Hematopoietic multipotent progenitor cell (in vitro differentiated cells): ENCODE measurements at places on chromosomes 6 and 20. TPM values are rescaled to one million over a fixed set of nuclear protein-coding genes. Genes with fewer than 3 reads are reported as not detected.

Gene GPR63
- 0.54 TPM for total RNA-seq

Gene MCM9
- total RNA-seq = 14.5 TPM

Gene CGA
- not detected for total RNA-seq

Gene ATP9A
- total RNA-seq = 25.0 TPM

Gene ARMH2
- total RNA-seq = 0.54 TPM

Gene DLK2
- 0.27 TPM for total RNA-seq

Gene EEF1A2
- 0.27 TPM for total RNA-seq

Gene GLP1R
- not detected for total RNA-seq

Gene BTBD3
- 32.9 TPM for total RNA-seq

Gene C20orf144
- total RNA-seq = 0.27 TPM

Gene SLC12A5
- total RNA-seq = 1.9 TPM

Gene LY6G6F
- total RNA-seq = 0.54 TPM

Gene VNN1
- 2.2 TPM for total RNA-seq

Gene C2
- 0.54 TPM for total RNA-seq

Gene EDN3
- total RNA-seq = not detected

Gene UBD
- not detected for total RNA-seq

Gene OXT
- 1.6 TPM for total RNA-seq

Gene TREM2
- total RNA-seq = not detected

Gene BPIFA3
- total RNA-seq = not detected

Gene TCP11
- total RNA-seq = 2.2 TPM

Gene RCAN2
- total RNA-seq = under 0.01 TPM

Gene XKR7
- under 0.01 TPM for total RNA-seq

Gene MLIP
- total RNA-seq = not detected

Gene SEL1L2
- not detected for total RNA-seq

Gene PSORS1C2
- total RNA-seq = not detected

Gene AAR2
- 42.5 TPM for total RNA-seq

Gene SLC17A1
- total RNA-seq = not detected

Gene SLC22A3
- total RNA-seq = under 0.01 TPM

Gene CENPW
- 1.1 TPM for total RNA-seq

Gene VIP
- 0.27 TPM for total RNA-seq

Gene CTCFL
- total RNA-seq = not detected

Gene CST2
- total RNA-seq = not detected

Gene CST4
- not detected for total RNA-seq

Gene GHRH
- not detected for total RNA-seq

Gene LY86
- 2.2 TPM for total RNA-seq

Gene DLL1
- total RNA-seq = 1.3 TPM
